ENCODE measurements at places on chromosomes 7 and 10.

- DNase-seq = no peak
These were observed 71.3 kb upstream of the CPXM2 start for GRCh38 chr10:123962756-123963530.

GRCh38 chr7:66050990-66051448 is 24.6 kb upstream of the ASL start:
- no peak for DNase-seq

DNA sequence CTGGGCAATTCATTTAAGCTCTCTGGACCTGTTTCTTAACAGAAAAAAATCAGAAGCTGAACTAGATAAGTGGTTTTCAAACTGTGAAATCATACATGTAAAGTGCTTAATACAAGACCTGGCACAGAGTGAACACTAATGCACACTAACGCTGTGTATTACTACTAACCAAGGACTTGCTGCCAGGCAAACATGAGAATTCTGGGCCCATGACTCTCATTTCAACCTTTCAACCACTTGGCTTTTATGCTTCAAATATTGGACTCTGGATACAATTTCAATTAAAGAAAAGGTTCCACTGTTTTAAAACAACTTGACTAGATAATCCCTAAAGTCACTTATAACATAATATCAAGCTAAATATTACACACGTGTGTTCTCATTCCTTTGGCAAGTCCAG is 73.4 kb downstream of the SRPK2 start:
- no peak for DNase-seq

DNA sequence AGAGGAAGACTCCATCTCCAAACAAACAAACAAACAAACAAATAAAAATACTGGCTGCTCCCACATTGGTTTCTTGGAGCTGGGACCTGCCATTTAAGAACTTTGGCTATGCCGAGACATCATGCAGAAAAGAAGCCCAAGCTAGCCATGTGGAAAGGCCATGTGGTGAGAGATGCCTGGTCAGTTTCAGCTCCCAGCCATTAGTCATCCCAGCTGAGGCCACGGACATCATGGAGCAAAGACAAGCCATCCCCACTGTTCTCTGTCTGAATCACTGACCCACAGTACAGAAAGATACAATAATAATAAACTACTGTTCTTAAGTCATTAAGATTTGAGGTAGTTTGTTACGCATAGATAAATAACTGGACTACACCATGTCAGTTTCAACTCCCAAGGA is 70.0 kb upstream of the PCBD1 start:
- no peak for DNase-seq

GRCh38 chr7:135001390-135002165 is 15.3 kb downstream of the AGBL3 start:
- DNase-seq = no peak

DNA sequence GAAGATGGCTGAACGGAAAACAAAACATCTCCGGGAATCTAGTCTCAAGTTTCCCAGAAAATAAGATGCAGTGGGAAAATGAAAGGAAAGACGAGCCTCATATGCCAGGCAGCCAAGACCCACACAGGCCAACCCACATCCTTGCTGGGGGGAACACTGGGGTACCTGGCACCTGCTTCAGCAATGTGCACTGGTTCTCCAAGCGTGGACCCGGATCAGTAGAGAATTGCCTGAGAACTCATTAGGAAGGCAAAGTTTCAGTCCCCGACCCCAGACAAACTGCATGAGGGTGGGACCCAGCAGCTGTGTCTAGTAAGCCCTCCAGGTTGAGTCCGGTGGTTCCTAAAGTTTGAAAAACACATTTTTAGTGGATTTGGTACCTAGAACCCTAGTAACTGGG is 18.4 kb downstream of the FAM53B start:
- no peak for DNase-seq

DNA sequence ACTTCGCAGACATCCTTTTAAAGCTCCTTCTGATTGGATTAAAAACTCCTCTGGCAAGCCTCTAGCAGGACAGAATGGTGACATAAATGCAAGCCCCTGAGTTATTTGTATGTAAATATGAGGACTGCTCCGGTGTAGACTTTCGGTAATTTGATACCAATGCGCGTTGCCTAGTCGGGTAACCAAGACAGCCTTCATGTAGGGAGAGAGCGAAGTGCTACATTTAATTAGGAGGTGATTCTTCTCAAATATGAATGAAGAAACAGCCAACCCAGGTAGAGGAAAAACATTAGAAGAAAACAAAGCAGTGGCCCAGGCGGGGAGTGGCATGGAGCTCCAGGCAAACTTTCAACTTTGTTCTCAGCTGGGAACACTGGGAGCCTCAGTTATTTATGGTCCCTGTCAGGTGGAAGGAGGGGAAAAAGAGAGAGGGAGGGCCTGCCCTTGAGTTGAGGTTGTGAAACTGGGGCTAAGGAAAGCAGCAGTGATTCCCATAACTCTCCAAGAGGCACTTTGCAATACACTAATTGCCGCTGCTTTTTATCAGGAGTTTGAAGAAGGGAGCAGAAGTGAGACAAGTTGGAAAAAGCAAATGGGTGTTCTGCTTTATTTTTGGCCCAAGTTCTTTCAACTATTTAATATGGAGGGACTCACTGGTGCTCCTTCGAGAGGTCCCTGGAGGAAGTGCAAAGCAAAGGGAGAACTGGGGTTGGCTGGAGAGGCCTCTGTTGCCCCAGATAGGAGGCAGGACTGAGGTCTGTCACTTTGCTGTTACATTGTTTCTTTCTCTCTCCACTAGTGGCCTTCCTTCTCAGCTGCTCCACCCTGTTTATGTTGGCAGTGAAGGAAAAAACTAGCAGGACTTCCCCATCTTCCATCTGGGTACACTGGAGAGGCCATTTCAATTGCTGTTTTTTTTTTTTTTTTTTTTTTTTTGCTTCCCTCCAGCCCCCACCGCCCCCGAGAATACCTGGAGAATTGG is 234.6 kb upstream of the CCDC6 start:
- DNase-seq = no peak

GRCh38 chr7:28296571-28297483 is 115.5 kb upstream of the CREB5 start:
- no peak for DNase-seq

DNA sequence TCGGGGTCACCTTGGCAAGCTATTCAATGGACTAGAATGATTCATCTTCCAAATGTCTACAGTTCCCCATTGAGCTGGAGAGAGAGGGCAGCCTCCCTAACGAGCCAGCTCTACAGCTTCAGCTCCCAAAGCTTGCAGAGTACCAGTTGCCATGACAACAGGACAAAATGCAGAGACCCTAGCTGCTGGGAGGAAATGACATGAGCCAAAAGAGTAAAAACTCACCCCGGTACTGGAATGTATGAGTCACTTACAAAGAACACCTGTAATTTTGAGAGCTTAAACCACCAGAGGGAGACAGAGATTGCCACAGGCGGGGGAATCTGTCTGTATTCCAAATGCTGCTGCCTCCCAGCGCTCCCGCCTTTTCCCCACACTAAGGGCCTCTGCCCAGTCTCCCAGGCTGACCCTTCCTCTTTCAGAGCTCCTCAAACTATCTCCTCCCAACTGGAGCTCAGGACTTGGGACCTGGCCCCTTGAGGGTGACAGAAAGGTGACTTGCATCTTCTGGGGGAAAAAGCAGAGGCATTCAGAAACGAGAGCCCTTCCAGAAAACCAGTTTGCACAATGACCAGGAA is 95.5 kb downstream of the CUL2 start:
- DNase-seq = peak; percentile 38

DNA sequence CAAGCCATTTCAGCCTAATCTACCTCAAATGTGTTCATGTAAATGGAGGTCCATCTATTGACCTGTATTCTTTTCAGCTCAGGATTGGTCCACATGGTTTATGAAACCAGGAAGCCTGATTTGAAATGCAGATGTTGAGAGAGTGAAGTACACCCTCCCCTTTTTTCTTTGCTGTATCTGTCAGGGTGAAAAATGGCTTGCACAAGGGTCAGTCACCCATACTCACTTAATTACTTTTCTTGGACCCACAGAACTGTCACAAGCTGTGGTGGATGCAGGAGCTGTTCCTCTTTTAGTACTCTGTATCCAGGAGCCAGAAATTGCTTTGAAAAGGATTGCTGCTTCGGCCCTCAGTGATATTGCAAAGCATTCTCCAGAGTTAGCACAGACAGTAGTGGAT is 41.2 kb downstream of the SPAG6 start:
- no peak for DNase-seq

DNA sequence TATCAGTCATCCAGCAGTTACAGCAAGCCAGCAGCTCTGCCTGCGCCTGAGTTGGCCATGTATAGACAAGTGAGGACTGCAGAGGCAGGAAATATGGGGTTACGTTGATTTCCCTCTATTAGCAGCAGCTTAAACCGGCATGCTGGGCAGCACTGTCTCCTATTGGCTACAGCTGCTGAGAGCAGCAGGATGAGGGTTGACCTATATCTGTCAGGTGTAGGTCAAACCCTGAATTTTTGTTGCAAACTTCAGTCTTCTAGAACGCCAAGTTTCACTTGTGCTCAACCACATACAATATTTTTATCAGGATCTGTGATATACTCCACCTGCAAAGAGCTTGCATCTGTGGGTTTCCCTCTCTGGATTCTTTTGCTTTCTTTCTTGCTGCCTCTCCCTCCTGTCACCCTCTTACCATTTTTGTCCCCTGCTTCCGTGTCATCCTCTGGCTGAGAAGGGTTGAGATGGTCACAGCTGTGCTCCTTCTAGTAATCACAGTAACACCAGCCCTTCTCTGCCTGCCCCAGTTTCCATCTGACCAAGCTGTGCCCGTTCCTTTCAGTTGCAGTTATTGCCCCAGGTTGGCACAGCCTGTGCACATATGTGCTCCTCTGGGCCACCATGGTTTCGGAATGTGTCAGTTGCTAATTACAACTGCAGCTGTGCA is 23.8 kb upstream of the GLCCI1 start:
- DNase-seq = peak; percentile 99

GRCh38 chr10:77456414-77456813 is 181.2 kb downstream of the KCNMA1 start:
- DNase-seq = no peak

DNA sequence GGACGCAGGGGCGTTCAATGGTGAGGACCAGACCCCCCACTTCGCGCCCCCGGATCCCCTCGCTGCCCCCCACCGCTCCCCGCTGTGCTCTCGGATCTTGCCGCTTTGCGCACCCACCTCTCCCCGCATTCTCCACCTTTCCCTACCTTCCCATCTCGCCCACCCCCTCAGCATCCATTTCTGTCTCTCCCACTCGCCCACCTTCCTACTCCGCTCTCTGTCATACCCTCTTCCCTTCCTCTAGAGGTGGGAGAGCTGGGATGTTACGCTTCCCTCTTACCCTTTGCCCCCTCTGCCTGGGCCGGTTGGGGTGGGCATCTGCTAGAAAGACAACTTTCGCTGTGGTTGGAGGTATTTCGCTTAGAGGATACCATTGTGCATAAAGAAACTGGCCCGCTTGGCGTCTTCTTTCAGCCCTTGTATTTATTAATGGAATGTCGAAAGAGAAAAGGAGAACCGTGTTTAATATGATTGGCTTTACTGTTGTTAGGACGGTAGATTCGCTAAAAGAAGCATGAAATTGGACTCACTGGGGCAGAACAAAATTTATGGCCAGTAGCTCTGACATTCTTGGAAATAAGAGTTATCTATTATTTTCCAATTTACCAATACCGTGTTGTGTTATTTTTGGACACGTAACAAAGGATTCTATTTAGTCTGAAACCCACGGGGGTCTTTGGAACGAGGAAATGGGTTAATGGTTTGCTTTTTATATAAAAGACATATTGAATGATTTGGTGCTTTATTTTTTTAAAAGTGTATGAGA is 873 bp downstream of the PRKAR2B start:
- DNase-seq = no peak

- DNase-seq = no peak
These were observed 93.5 kb upstream of the KIAA1217 start for GRCh38 chr10:24115403-24115802.

DNA sequence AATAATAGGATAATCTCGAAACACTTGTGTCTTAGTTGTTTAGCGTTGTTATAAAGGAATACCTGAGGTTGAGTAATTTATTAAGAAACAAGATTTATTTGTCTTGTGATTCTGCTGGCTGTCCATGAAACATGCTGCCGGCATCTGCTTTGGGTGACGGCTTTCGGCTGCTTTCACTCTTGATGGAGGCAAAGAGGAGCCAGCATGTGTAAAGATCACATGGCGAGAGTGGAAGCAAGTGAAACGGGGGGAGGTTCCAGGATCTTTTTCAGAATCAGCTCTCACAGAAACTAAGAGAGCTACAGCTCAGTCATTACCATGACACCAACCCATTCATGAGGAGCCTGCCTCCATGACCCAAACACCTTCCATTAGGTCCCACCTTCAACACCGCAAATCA is 402.8 kb downstream of the CDC14C start:
- DNase-seq = no peak

DNA sequence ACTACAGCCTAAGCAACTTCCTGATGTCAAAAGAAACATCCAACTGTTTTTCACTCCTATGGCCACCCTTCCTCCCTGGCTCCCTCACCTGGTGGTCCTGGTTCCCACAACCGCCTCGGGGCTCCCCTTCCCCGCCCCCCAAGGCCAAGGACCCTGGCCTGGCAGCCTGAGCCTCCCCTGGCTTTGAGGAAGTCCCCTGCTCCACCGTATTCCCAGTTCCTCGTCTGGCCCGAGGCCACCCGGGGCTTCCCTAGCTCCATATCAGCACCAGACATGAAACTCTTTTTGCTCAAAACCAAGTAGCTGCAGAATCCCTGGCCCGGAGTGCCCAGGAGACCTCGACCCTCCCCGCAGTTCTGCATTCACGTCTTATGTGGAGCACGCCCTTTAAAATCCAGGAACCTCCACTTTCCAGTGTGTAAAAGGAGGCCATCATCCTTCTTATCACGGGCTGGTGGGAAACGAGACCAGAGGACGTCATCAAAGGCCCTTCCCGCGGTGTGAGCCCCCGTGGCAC is 82.9 kb downstream of the PRKAG2 start:
- DNase-seq = no peak

- DNase-seq = no peak
These were observed 56.2 kb upstream of the TM9SF3 start for GRCh38 chr10:96642973-96643372.

DNA sequence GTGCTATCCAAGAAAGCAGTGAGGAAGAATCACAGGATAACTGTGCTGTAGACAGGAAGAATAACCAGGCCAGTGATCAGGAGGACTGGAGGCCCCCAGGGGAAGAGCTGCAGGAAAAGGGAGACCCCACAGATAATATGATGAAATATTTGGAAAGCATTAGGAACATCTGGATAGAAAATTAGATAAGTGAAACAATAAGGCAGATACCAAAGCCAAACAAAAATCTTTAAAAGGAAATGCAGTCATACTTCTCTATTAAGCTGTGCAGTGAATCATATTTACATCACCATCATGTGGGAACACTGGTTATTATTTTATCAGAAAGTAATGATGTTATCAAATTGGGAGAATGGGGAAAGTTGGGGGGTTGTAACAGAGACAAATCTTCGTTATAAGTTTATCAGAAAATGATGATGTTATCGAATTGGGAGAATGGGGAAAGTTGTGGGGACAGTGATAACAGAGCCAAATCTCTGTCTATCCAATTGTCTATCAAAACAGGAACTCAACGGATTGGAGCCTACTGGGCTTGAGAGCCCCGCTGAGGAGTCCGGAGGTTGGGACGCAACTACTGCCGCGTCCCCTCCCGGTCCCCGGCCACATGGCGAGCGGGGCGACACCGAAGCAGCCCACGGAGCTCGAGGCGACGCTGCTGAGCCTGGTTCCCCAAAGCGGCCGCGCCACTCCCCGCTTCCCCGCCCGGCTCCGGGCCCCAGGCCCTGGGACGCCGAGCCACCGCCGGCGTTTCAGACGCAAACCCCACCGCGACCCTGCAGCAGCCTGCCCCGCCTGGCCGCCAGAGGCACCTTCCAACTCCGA is 14.0 kb upstream of the RALA start:
- no peak for DNase-seq

Data from GM12878 (cell line).